Progenitor cell of endocrine pancreas (in vitro differentiated cells): ENCODE measurements at places on chromosomes 3 and 15.

DNA sequence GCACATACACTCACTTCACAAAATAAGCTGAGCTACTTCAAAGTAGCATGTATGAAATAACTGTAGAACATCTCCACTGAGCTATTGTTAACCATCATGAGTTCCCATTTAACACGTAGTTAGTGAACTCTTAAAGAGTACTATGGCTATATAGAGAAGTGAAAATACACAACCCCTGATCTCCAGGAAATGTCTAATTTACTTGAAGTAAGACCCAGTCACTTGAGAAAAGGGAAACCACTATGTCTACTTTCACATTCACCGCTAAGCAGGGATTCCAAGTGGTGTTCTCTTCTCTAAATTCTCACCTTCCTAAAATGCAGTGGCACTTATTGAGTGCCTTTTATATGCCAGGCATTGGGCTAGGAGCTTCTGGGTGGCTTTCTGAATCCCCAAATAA is 35.0 kb upstream of the COLQ start:
- no peak for DNase-seq

- no peak for DNase-seq
Measured at GRCh38 chr3:11641316-11641682, 2.4 kb downstream of the VGLL4 start.

DNA sequence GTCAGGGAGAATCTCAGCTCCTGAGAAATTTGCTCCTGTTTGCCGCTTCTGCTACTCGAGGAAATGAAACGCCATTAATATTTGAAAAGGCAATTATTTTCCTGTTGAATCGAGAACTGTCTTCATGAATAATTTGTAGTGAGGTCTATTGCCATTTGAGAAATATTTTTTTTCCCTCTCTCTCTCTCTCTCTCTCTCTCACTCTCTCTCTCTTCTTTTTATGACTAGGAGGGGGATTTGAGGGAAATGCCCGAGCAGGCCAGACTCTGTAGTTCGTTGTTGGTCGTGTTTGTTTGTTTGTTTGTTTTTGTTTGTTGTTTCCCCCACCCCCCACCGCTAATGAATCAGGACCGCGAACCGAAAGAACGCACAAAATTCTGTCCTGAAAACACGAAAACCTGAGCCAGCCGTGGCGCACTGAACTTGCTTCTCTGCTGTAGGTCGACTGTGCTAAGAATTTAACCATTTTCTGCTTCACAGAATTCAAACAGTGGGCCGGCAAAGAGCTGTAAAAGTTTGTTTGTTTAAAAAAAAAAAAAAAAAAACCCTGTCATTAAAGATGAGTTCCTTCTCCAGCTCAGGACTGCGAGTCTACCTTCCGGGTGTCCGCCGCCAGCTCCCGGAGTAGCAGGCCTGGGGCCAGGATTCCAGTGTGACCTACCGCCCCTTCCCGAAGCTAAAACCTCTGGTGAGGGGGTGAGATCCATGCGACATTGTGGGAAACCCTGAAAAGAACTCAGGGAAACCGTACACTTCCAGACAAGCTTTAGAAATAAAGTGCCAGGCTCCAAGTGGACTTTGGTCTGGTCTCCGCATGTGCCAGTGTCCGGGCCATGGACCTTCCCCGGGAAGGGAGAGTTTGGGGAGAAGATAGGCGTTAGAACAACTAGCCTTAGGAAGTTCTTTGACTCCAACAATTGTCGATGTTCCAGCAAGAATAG is 12.1 kb downstream of the ZIC4 start:
- no peak for DNase-seq

- peak; percentile 98 for DNase-seq
Measured at GRCh38 chr3:129121792-129122411, at the start of gene RAB43. Gene RAB43, minus strand, starts transcription at chr3:129121804. Its CDS starts 315 bp downstream, at chr3:129121489.

- no peak for DNase-seq
Measured at GRCh38 chr15:92666780-92667179, 11.2 kb upstream of the FAM174B start.

DNA sequence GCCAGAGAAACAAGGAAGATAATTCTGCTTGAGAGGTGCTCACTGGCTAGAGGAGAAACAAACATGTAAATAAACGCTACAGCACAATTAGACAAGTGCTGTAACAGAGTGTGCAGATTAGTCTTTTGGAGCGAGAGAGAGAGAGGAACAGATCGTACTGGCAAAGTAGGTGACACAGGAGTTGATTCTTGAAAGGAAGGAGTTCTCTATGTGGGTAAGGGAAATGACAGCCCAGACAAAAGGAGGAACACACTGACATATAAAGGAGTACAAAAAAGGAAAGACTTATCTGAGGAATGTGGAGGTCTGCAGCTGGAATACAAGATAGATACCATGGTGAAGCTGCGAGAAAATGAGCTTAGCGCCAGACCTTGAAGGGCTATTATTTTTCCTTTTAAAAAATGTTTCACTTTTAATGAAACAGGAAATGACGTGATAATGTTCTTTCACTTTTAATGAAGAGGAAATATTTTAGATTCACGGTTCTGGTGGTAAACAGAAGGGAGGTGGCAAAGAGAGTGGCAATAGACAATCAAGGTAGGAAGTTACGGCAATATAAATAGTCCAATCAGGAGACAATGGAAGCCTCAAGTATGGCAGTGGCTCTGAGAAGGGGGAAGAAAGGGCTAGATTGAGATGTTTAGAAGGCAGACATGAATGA is 202.9 kb downstream of the VPS13C start:
- no peak for DNase-seq

- no peak for DNase-seq
Measured at GRCh38 chr3:173547070-173547469, 149.5 kb downstream of the NLGN1 start.

- DNase-seq, result no peak
Measured at GRCh38 chr15:94845390-94845716, 614.0 kb downstream of the MCTP2 start.

DNA sequence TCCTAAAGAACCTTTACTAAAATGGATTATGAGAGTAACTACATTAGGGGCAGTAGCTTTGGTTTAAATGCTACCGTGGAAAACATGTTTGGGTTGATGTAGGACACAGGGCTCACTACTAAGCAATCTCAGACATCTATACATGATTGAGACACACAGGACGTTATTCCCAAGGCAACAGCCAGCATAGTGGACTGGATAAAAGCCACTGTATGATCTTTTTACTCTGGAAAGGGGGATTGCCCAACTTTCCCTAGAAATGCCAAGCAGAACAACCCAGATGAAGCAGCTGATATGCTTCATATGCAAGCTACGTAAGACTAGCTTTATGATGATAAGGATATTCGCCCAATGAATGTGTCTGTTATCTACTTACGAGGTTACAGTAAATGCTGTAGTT is 144.6 kb downstream of the MYO9A start:
- no peak for DNase-seq

DNA sequence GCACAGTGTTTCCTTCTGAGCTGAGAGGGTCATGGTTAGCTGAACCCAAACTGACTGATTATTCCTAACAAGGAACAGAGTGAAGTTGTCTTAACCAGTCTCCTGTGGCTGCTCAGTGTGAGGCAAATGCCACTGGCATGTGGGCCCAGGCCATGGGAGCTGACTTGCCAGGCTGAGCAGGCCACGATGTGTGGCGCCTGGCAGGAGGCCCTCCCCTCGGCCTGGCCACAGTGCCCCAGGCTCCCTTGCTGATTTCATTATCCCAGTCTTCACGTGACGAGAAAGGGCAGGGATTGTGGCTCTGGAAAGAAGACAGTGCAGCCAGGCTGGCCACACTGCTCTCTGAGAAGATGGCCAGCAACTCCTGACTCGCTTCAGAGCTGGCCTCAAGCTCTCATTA is 58.8 kb downstream of the SLCO2A1 start:
- DNase-seq, result no peak

- DNase-seq, result no peak
Measured at GRCh38 chr15:72516777-72517176, 42.6 kb downstream of the ARIH1 start.

DNA sequence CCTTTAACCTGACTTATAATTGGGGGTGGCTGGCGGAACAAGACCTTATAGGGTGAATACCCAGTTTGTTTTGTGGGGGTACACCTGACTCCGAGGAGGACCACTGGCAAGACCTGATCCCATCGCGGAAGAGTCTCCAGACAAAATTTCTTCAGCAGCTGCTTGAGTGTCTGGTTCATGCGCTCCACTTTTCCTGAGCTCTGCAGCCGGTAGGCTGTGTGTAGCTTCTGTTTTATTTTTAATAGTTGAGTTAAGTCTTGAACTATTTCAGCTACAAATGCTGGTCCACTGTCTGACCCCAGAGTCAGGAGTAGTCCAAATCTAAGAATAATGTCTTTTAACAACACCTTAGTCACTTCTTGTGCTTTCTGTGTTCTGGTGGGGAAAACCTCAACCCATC is 21.2 kb upstream of the NOX5 start:
- DNase-seq, result no peak

DNA sequence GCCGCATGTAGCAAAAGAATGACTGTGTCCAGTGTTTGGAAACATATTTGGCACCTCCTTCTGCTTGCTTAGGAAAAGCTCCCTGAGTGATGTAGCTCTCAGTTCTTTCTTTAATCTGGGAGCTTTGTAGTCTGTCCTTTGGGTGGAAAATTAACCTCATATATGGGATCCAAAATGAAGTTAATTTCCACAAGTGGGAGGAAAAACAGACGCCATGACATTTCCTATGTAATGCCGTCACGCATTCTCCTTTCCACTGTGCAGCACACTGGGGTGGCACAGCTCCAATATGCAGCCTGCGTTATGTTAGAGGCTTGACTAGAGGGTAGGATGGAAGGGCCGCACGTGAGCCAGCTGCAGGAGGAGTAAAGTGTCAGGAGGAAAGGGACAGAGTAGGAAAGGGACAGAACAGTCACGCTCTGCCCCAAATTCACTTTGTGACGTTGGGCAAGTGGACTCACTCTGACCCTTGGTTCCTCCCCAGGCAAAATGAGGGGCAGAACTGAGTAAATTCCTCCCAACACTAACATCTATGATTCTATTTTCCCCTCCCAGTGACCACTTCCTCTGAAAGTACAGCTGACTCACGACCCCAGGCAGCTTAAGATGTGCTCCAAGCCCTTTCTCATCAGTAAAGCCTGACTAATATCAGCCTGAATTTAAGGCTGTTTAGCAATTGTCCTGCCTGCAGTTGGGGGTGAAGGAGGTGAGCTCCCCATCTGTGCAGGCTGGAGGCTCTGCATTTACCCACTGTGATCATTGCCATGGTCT is 176.5 kb upstream of the PFN2 start:
- no peak for DNase-seq

DNA sequence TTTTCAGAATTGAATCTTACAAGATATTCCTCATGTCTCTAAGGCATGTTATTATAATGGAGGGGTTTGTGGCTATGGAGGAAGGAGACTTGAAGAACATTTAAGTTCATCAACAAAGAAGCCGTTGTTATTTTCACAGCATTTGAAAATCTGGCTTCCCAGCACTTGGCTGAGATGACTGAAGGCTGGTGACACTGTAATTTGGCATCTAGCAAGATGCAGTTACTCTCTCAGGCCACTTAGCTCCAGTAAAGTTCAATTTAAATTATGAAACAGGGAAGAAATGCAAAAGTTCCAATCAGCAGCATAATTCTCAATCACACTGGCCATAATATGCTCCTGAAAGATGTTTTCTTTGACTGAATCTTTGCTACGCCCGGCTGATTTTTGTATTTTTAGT is 139.4 kb upstream of the NUDT16 start:
- no peak for DNase-seq

DNA sequence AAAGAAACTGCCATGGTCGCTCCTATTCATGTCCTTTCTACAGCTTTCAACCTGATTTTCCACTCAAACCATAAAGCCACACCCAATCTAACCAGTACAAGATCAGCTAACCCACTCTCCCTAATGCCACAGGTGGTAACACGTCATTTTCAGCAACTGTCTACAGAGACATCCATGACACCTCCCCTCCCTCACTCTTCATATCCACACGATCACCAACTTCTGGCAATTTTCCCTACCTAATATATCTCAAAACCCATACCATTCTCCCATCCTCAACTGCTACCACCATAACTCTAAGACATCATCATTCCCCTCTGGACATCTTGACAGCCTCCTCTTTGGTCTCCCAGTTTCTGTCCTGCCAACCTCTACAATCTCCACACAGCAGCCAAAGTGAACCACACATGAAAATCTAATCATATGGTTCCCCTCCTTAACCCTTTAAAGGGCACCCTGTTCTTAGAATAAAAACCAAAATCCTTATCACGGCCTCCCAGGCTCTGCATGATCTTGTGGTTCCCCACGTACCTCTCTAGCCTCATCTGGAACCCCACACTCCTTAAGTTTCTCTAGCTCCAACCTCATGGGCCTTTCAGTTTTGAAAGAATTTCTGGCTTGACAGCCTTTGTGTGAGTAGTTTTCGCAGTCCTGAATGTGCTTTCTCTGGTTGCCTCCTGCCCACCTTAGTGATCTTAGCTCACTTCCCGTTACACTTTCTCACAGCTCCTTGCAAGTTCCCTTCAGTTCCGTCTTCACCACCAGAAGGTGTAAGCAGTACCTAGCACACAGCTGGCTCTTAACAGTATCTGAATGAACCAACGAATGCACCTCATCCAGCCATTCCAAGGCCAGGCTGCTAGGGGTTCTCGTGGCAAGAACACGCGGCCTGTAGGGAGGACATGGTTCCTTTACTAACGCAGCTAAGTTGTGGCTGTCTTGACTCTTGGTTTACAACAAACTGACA is 33.4 kb downstream of the SPINK8 start:
- DNase-seq, result no peak

- no peak for DNase-seq
Measured at GRCh38 chr15:95996494-95996893, 334.0 kb upstream of the NR2F2 start.

GRCh38 chr3:335240-335639 is 138.7 kb downstream of the CHL1 start:
- no peak for DNase-seq

- no peak for DNase-seq
Measured at GRCh38 chr15:68298336-68298735, 20.8 kb downstream of the FEM1B start.

DNA sequence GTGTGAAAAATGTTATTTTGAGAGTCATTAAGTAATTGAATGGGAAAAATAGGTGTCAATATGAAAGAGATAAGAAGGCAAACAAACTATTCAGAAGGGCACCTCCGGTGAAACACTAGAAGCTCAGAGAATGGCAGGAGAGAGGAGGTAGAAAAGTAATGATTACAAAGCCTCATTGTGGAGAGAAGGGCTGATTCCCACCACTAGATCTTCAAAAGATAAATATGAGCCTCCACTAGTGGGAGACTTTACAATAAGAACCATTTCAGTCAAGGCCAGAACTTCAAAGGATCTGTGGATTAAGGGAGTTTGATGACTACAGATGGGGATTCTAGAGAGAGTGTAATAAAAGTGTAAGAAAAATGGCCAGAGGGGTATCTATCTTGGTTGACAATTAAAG is 535.6 kb downstream of the NLGN1 start:
- DNase-seq, result no peak

- DNase-seq, result no peak
Measured at GRCh38 chr3:79052054-79052681, 715.6 kb downstream of the ROBO1 start.

GRCh38 chr3:85426121-85426520 is 467.3 kb downstream of the CADM2 start:
- DNase-seq, result no peak

DNA sequence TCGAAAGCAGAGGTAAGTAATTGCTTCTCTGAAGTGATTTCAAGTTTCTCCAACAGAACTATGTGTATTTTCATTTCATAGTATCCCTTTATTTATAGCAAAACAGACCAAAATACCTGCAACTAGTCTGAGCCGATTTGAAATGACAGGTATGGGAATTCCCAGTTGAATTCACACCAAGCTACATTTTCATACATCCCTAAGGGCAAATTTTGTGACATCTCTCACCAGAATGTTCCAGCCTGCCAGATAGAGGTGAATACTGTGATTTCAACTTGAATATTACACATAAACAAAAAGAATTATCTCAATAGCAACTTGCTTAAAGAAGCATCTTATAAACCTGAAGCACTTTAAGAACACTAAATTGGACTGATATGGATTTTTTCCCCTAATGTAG is 235.7 kb downstream of the SLC9A9 start:
- DNase-seq, result no peak
